PC-3 (cell line): ENCODE measurements at places on chromosomes 6 and 20. TPM values are rescaled to one million over a fixed set of nuclear protein-coding genes. Genes with fewer than 3 reads are reported as not detected.

- H3K27me3 ChIP-seq: no peaks in the 10 kb centered on the region
- H3K4me1 ChIP-seq: no peaks in the 10 kb centered on the region
- DNase-seq: no peak
- H3K27ac ChIP-seq: no peak overlapping the region
- no peaks in the 10 kb centered on the region for H3K36me3 ChIP-seq
These were observed 87.0 kb upstream of the MAN1A1 start for GRCh38 chr6:119436583-119436982.

Gene ARID1B
- total RNA-seq: 24.1 and 24.2 TPM in 2 replicates

- no peaks in the 10 kb centered on the region for H3K4me1 ChIP-seq
- no peaks in the 10 kb centered on the region for H3K36me3 ChIP-seq
- no peak for DNase-seq
- H3K27me3 ChIP-seq: no peaks in the 10 kb centered on the region
- H3K27ac ChIP-seq: no peak overlapping the region
These were observed 236.9 kb downstream of the ATXN1 start for GRCh38 chr6:16524380-16524707.

Gene HLA-DQB2
- not detected in 2 replicates for total RNA-seq

Gene RIMS4
- total RNA-seq: 0.04 and 0.17 TPM in 2 replicates

DNA sequence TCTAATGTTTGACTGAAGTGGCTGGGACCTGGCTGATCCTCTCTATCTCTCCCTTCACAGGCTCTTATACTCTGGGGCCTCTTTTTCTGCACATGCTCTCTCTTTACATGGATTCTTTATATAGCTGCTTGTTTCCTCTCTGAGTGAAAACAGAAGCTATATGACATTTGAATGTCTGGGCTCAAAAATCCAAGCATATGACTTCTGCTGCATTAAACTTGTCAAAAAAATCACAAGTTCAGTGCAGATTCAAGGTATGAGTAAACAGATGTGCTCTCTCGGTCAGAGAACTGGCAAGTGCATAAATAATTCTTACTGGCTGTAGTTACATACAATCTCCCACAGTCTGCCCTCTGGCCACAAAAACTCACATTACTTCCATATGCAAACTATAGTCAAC lies 96.6 kb downstream of the LCA5 start:
- DNase-seq: no peak
- H3K36me3 ChIP-seq: no peaks in the 10 kb centered on the region
- no peak overlapping the region for H3K4me3 ChIP-seq
- H3K27ac ChIP-seq: no peak overlapping the region

- no peak for DNase-seq
- no peak overlapping the region for H3K4me3 ChIP-seq
- no peak overlapping the region for H3K27ac ChIP-seq
- no peaks in the 10 kb centered on the region for H3K36me3 ChIP-seq
- H3K4me1 ChIP-seq: peaks cover 4% of the 10 kb centered on the region; the same call in 1 of the 2 replicates
These were observed 50.0 kb downstream of the FOXF2 start for GRCh38 chr6:1439349-1439748.

DNA sequence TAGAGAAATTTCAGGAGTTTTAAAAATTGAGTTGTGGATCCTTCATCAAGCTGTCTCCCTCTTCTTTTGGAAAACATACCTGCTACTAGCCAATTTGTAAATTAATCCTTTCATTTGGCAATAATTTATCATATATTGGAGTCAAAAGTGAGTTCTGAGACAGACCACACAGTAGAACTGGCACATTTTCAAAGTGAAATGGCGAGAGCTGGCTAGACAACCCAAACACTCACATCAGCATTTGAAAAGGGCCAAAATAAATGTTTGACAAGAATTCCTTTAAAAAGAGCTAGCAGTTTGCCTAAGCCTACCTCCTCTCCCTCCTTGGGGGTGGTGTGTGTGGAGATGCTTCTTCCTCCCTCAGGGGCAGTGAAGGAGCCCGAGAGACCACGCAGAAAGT lies 47.9 kb upstream of the KCNK16 start:
- H3K4me3 ChIP-seq: no peak overlapping the region
- no peak for DNase-seq

GRCh38 chr6:402901-403658 lies 11.5 kb downstream of the IRF4 start:
- H3K27me3 ChIP-seq: peaks cover 67% of the 10 kb centered on the region
- H3K27ac ChIP-seq: peak overlapping the region; percentile 45; the same call in 1 of the 2 replicates
- H3K4me3 ChIP-seq: no peak overlapping the region
- no peaks in the 10 kb centered on the region for H3K36me3 ChIP-seq
- peak; percentile 82 for DNase-seq
- peaks cover 14% of the 10 kb centered on the region for H3K4me1 ChIP-seq

Gene TREML1
- not detected in 2 replicates for total RNA-seq

DNA sequence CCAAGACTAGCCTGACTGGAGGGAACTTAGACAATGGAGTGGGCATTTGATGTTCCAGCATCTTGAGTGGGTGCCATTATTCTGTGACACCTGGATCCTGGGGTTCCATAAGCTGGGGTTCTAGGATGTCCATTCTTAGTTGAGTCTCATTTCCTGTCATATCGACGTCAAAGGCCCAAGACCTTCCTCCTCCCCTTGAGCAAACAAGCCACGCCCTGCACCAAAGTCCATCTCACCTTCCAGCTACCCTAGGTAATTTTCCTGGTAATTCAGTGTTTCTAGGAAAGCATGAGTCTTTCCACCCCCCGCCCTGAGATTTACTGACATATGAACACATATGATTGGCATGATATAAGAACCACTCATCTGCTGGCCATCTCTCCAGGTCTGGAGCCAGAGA lies at the start of gene TRIM40:
Gene TRIM40, plus strand, starts transcription at position 384 of the 400 bp plus-strand sequence. CDS start 897 bp downstream, outside the sequence.
- no peaks in the 10 kb centered on the region for H3K27me3 ChIP-seq
- DNase-seq: peak; percentile 28
- H3K4me3 ChIP-seq: no peak within 1 kb of the TSS
- H3K4me1 ChIP-seq: peaks cover 9% of the 10 kb centered on the region
- no peak within 1 kb of the TSS for H3K27ac ChIP-seq

Gene NINL
- total RNA-seq: 6.5 and 11.5 TPM in 2 replicates

- H3K27ac ChIP-seq: peak overlapping the region; percentile 96
- peaks cover under 1% of the 10 kb centered on the region; the same call in 1 of the 2 replicates for H3K36me3 ChIP-seq
- H3K4me3 ChIP-seq: peak overlapping the region; percentile 85
- DNase-seq: peak; percentile 82
These were observed 611 bp downstream of the NFYA start for GRCh38 chr6:41073203-41073967.

Gene TAF4
- total RNA-seq: 9.6 and 15.1 TPM in 2 replicates

DNA sequence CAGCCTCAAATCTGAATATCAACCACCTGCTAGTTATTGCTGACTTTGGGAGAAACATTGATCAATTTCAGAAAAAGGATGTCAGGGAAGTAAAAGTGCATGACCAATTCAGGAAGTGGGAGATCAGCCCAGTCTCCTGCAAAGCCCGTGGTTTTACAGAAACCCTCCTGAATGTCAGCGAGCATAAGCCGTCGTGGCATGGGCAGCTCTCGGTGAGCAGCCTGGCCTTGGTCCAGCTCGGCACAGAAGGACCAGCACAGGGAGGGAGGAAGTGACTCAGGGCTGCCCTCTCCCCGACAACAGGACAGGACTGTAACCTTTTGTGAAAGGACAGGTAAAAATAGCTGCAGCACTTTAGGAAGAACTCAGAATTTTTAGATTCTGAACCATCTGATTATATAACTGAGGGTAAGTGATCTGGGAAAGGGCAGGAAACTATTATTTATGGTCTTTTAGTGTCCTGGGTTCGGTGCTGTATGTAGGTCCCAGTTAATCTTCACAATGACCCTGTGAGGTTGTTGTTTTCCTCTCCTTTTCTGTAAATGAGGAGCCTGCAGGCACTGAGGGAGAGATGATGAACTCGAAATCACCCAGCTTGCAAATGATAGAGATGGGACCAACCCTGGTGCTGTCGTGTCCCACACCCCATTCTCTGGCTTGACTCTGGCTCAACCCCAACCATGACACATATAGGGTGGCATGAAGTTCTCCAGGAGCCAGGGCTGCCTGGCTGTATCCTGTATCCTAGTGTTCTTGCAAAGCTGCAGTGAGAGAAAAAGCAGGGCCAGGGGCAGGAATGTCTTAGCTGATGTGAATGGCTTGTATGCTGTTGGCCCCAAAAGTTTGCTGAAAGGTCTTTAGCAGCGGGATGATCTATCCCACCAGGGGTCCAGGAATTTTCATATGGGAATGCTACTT lies 37.6 kb downstream of the NRN1 start:
- H3K4me3 ChIP-seq: peak overlapping the region; percentile 36; the same call in 1 of the 2 replicates
- no peaks in the 10 kb centered on the region for H3K27me3 ChIP-seq
- DNase-seq: peak; percentile 89
- H3K4me1 ChIP-seq: peaks cover 27% of the 10 kb centered on the region
- H3K36me3 ChIP-seq: no peaks in the 10 kb centered on the region

Gene ARMC12
- total RNA-seq: 0.75 TPM in 1 of 2 replicates, not detected in the other

Gene HAO1
- 0.33 TPM in 1 of 2 replicates, not detected in the other for total RNA-seq

DNA sequence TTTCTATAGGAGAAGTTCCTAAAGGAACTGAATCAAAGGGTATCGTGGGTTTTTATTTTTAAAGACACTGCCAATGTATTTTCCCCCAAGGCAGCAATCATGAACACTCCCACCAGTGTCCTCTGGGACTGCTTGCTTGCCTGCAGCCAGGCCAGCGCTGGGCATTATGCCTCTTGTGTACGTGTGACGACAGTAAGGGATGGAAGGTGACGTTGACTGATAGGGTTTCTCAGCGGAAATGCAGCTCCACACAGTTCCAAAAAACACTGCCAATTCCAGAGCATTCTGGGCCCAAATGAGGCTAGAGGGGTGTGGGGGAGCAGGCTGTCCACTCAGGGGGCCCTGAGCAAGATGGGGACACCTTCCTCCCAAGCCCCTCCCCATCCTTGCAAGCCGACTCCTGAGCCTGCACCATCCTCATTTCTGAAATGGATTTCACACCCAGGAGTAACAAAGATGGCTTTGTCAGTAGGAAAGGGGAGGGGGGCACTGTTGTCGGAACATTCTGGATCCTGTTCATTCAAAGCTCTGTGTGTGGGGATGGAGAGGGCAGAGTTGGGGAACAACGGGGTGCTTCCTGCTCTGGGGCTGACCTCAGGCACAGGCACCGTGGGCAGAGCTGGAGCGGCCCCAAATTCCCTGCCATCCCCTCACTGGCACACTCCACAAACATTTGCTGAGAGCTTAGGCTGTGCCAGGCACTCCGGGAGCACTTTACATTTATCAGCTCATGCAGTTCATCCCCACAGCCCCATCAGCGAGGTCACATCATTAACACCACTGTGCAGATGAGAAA lies 20.0 kb downstream of the PREX1 start:
- no peak overlapping the region for H3K27ac ChIP-seq
- no peaks in the 10 kb centered on the region for H3K27me3 ChIP-seq
- no peaks in the 10 kb centered on the region for H3K36me3 ChIP-seq

DNA sequence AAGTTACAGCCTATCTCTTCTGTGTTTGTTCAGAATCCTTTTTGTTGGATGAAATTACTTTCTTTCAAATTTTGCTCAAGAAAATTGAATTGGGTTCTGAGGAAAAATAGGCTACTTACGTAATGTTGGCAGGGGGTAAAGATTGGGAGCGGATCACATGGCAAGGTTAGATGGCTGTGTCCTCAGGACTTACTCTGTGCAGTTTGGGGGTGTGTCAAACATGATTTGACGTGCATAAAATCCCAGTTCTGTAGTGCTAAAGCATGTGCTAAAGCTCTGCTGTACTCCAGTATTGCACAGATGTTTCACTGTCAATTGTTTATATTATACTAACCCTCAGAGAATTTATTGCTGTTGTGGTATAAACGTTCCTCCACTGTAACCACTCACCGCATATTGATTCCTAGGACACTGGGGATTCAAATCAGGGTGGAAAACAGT lies 2.6 kb downstream of the NT5E start:
- H3K27me3 ChIP-seq: no peaks in the 10 kb centered on the region
- H3K4me3 ChIP-seq: peak overlapping the region; percentile 87
- H3K36me3 ChIP-seq: no peaks in the 10 kb centered on the region
- H3K27ac ChIP-seq: peak overlapping the region; percentile 12; the same call in 1 of the 2 replicates
- no peak for DNase-seq
- peaks cover 29% of the 10 kb centered on the region for H3K4me1 ChIP-seq

GRCh38 chr6:41028561-41029412 lies 10.2 kb downstream of the UNC5CL start:
- H3K36me3 ChIP-seq: no peaks in the 10 kb centered on the region
- H3K27ac ChIP-seq: peak overlapping the region; percentile 31; the same call in 1 of the 2 replicates
- peaks cover 20% of the 10 kb centered on the region for H3K4me1 ChIP-seq
- peak overlapping the region; percentile 69 for H3K4me3 ChIP-seq

DNA sequence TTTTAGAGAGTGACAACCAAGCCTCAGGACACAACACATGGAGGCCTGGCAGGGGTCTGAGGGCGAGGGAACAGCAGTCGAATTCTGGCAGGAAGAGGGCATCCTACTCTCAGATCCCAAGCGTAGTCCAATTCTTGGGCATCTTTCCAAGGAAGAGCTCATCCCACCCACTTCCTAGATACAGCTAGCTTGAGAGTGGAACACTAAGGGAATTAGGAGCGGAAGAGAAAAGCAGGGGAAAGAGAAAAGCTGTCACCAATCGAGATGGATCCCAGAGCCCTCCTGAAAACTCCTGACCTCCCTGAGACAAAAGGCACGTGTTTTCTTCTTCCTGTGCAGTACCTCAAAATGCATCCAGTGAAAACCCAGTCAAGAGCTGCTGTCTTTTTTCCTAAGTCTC lies 67.1 kb downstream of the GFOD1 start:
- no peak overlapping the region for H3K4me3 ChIP-seq
- no peak for DNase-seq
- H3K4me1 ChIP-seq: no peaks in the 10 kb centered on the region

Gene SLC25A27
- 3.8 and 13.6 TPM in 2 replicates for total RNA-seq

Gene POPDC3
- 31.6 and 41.4 TPM in 2 replicates for total RNA-seq

GRCh38 chr20:50286609-50287008 lies 96.0 kb downstream of the CEBPB start:
- H3K27ac ChIP-seq: no peak overlapping the region
- H3K4me3 ChIP-seq: no peak overlapping the region
- peaks cover 23% of the 10 kb centered on the region for H3K4me1 ChIP-seq
- DNase-seq: peak; percentile 46
- no peaks in the 10 kb centered on the region for H3K27me3 ChIP-seq
- H3K36me3 ChIP-seq: no peaks in the 10 kb centered on the region

DNA sequence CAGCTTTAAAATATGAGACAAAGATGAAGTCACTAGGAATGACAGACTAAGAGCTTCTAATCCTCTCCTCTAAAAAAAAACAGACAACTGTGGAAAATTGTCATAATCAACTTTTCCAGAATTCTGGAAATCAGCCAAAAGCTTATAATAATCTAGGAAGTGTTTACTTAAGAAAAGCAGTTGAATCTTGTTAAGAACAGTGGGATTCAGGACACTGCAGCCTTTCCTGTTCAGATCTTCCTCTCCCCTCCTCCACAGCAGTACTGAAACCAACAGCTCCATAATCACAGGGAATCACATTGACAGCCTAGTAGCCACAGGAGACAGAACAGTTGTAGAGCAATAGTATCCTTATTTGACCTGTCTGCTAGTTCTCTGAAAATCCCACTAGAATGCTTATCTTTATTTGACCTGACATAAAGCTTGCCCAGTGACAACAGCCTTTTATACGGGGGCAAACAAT lies 41.6 kb downstream of the IBTK start:
- no peak for DNase-seq
- H3K4me3 ChIP-seq: no peak overlapping the region
- no peak overlapping the region for H3K27ac ChIP-seq
- no peaks in the 10 kb centered on the region for H3K27me3 ChIP-seq
- H3K36me3 ChIP-seq: peaks cover 20% of the 10 kb centered on the region
- no peaks in the 10 kb centered on the region for H3K4me1 ChIP-seq

Gene HLA-DQA2
- total RNA-seq: not detected in 2 replicates
